Peyer's patch (tissue), 4 donors: ENCODE measurements at places on chromosomes 16 and 17. TPM values are rescaled to one million over a fixed set of nuclear protein-coding genes. Genes with fewer than 3 reads are reported as not detected.

Gene GPR179
- not detected for total RNA-seq

Gene KRT27
- not detected for total RNA-seq

Gene PITPNC1
- total RNA-seq = 1.9 TPM

Gene SSTR5
- not detected for total RNA-seq

DNA sequence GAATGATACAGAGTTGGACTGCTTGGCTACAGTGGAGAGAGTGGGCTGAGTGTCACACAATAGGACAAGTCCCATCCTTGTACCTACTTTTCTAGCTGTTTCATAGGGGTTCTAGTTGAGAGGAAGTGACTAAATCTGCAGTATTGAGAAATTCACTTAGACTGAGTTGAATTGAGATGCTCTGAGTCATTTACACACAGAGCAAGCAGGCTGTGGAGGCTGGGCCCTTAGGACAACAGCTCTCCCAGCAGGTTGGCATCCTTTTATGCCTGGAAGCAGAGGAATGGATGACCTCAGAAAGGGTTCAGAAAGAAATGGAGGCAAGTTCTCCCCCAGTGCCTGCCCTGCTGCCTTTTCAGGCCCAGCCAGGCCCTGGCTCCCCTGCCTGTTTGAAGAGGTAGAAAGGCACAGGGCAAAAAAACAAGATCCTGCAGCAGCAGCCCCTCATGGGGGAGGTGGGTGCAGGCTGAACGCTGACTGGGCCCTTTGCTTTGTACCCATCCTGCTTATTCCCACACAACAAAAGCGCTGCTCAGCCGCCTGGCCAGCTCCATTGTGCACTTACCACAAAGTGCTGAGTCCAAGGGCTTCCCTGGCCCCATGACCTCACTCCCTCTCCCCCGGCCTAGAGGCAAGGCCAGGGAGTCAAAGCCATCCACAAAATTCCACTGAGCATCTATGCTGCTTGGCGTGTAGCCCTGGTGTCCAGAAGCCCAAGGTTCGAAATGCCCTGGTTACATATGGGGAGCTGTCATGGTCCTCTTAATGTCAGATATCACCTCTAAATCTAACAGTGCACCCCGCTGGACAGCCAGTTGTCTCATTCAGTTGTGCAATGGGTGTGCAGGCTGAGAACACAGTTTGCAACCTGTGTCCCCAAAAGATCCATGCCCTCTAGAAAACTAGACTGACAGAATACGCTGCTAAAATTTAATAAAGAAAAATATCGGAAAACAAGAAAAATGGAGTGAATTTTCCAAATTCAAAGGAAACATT lies 5.4 kb upstream of the CRYBA1 start:
- no peak for DNase-seq
- no peaks in the 10 kb centered on the region for H3K4me1 ChIP-seq
- no peak overlapping the region for H3K4me3 ChIP-seq

DNA sequence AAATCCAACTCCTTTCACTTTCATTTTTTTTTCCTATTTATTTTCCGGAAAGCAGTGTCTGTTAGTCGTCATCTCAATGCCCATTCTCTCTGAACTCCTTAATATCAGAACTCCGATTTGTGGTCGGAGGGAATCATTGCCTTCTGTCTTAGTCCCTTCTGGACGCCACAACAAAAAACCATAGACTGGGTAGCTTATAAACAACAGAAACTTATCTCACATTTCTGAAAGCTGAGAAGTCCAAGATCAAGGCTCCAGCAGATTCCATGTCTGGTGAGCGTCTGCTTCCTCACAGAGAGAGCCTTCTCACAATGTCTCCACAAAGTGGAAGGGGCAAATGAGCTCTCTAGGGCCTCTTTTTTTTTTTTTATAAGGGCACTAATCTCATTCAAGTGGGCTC lies 296.6 kb upstream of the CDH11 start:
- H3K27ac ChIP-seq = no peak overlapping the region
- no peak overlapping the region for H3K4me3 ChIP-seq
- H3K4me1 ChIP-seq = no peaks in the 10 kb centered on the region
- DNase-seq = no peak

DNA sequence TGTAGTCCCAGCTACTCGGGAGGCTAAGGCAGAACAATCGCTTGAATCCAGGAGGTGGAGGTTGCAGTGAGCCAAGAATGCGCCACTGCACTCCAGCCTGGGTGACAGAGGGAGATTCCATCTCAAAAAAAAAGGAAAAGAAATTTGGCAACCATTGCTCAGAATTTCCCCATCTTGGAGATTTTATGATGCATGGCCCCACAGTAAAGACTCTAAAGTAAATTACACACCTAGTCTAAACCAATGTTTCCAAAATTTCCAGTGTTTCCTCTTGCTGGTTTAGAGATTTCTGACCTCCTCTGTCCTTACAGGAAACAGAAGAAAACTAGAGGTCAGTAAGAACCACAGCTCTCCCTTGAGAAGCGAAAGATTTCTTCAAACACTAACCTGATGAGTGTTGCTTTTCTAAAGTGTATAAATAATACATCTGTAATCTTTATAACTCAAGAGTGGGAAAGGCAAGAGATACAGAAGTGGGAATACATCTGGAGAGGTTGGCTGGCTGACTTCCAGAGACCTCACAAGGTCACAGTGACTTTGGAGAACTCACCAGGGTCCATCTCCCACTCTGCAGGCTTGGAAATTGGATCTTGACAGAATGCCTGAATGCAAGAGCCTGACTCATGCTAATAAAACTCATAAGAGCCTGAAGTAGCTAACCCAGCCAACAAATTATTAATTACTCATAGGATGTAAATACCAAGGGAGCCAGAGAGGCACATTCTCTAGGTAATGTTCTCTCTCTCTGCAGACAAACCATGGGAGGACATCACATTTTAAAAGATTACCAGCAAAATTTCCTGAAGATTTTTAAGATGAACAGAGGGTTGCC lies 8.8 kb downstream of the ADAT1 start:
- DNase-seq = no peak
- no peaks in the 10 kb centered on the region for H3K27me3 ChIP-seq
- H3K4me3 ChIP-seq = no peak overlapping the region
- H3K27ac ChIP-seq = no peak overlapping the region

GRCh38 chr17:5284681-5285080 lies 2.6 kb downstream of the RABEP1 start:
- no peak overlapping the region for H3K27ac ChIP-seq
- DNase-seq = no peak
- H3K36me3 ChIP-seq = no peaks in the 10 kb centered on the region
- peaks cover 3% of the 10 kb centered on the region for H3K4me1 ChIP-seq
